PC-9 (cell line): ENCODE measurements at places on chromosomes 7 and 10.

DNA sequence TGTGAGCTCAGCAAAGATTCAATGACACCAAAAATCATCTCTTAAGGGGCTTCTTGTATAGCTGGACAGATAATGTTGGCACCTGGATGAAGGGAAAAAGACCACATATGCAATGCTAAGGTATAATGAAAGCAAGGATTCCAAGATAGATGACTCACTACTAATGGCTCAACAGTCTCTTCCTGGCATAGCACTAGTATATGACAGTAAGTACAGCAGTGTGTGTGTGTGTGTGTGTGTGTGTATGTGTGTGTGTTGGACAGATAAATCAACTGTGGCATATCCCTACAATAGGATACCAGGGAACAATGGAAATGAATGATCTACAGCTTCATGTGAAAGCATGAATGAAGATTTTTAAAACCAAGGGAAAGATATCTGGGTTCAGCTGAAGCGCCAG, 257.1 kb downstream of the SFMBT2 start:
- DNase-seq, result no peak
- H3K27me3 ChIP-seq, result peaks cover under 1% of the 10 kb centered on the region; the same call in 1 of the 2 replicates
- no peak overlapping the region for H3K4me3 ChIP-seq
- H3K36me3 ChIP-seq, result no peaks in the 10 kb centered on the region
- no peak overlapping the region for H3K27ac ChIP-seq

- no peak for DNase-seq
- H3K36me3 ChIP-seq, result no peaks in the 10 kb centered on the region
- H3K27me3 ChIP-seq, result no peaks in the 10 kb centered on the region
- no peaks in the 10 kb centered on the region for H3K4me1 ChIP-seq
- no peak overlapping the region for H3K27ac ChIP-seq
- no peak overlapping the region for H3K4me3 ChIP-seq
Observed at GRCh38 chr7:83442911-83443310, 206.0 kb downstream of the SEMA3E start.

GRCh38 chr10:77357611-77358310, 279.8 kb downstream of the KCNMA1 start:
- no peak overlapping the region for H3K27ac ChIP-seq
- H3K4me1 ChIP-seq, result peaks cover 18% of the 10 kb centered on the region
- no peak for DNase-seq
- no peaks in the 10 kb centered on the region for H3K27me3 ChIP-seq
- no peak overlapping the region for H3K4me3 ChIP-seq

GRCh38 chr7:116769546-116769945, 92.8 kb upstream of the CAPZA2 start:
- H3K27me3 ChIP-seq, result no peaks in the 10 kb centered on the region
- no peak for DNase-seq
- H3K4me1 ChIP-seq, result peaks cover 31% of the 10 kb centered on the region
- peaks cover 44% of the 10 kb centered on the region for H3K36me3 ChIP-seq

DNA sequence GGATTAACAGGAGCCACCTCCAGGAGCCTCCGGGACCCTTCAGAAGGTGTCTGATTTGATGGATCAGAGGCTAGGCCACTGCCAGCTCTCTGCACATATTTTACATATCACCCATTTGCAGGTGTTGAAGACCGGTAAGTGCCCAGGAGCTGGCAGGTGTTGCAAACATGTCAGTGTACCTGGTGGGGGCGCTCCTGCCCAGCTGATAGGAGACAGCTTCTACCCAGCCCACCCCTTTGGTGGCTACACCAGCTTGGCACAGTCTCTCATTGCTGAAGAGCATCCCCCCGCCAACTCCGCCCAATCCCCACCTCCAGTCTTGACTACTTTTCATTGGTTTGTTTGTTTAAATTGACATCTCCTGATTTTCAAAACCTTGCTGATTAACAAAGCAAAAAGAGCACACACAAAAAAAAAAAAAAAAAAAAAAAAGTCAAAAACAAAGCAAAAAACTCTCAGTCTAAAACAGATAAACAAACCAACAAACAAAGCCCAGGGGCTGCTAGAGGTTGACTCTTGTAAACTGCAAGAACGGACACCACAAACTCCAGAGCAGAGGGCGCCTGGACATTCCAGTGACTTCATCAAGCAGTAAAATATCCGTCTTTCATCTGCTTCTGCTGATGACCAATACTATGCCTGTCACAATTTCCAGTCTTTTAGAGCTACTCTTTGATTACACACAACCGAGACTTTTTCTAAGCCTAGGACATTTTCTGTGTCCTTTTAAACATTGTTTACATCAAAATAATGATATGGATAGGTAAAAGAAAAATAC, 275.3 kb downstream of the NRG3 start:
- no peaks in the 10 kb centered on the region for H3K4me1 ChIP-seq
- H3K36me3 ChIP-seq, result no peaks in the 10 kb centered on the region
- no peaks in the 10 kb centered on the region for H3K27me3 ChIP-seq
- DNase-seq, result no peak

DNA sequence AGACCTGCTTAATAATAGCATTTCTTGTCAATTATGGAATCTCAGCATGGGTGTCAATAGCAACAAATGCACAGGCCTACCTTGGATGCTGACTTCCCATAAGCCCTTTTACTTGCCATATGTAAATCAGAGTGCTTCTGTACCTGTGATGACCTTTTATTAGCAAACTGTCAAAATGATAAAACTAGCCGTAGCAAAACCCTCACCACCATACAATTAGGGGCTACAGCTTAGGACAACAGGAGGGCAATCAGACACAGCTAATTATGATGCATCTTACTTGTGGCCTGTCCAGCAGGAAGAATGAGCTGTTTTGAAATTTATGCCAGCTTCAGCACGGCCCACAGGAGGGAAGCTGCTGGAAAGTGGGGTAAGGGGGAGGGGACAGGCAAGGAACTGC, 201.6 kb downstream of the TAX1BP1 start:
- no peaks in the 10 kb centered on the region for H3K4me1 ChIP-seq
- H3K36me3 ChIP-seq, result no peaks in the 10 kb centered on the region
- no peak overlapping the region for H3K4me3 ChIP-seq
- H3K27ac ChIP-seq, result no peak overlapping the region
- no peak for DNase-seq

GRCh38 chr7:23888958-23889357, 178.9 kb downstream of the STK31 start:
- H3K4me1 ChIP-seq, result no peaks in the 10 kb centered on the region
- H3K36me3 ChIP-seq, result no peaks in the 10 kb centered on the region
- no peak overlapping the region for H3K4me3 ChIP-seq
- no peaks in the 10 kb centered on the region for H3K27me3 ChIP-seq
- no peak overlapping the region for H3K27ac ChIP-seq

DNA sequence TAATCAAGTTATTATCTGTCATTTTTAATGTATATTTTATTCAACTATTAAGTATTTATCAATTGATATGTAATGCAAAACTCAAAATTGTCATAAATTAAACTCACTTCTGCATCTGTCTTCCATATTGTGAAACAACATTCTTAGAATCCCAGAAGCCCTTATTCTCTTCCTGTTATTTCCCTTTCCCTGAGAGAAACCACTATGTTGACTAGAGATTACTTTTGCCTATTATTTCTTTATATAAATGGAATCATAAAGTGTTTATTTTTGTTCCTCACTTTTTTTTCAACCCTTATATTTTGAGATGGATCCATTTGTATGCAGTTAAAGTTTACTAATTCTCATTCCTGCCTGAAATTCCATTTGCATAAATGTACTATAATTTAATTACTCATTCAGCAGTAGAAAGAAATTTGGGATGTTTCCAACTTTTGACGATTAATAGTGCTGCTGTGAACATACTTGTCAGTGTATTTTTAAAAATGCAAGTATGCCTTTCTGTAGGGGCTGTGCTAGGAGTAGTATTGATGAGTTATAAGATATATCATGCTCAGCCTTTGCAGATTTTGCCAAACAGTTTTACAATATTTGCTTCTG, 211.2 kb downstream of the SEMA3D start:
- H3K4me3 ChIP-seq, result no peak overlapping the region
- no peaks in the 10 kb centered on the region for H3K27me3 ChIP-seq
- H3K36me3 ChIP-seq, result no peaks in the 10 kb centered on the region
- H3K4me1 ChIP-seq, result no peaks in the 10 kb centered on the region
- no peak overlapping the region for H3K27ac ChIP-seq
- no peak for DNase-seq

DNA sequence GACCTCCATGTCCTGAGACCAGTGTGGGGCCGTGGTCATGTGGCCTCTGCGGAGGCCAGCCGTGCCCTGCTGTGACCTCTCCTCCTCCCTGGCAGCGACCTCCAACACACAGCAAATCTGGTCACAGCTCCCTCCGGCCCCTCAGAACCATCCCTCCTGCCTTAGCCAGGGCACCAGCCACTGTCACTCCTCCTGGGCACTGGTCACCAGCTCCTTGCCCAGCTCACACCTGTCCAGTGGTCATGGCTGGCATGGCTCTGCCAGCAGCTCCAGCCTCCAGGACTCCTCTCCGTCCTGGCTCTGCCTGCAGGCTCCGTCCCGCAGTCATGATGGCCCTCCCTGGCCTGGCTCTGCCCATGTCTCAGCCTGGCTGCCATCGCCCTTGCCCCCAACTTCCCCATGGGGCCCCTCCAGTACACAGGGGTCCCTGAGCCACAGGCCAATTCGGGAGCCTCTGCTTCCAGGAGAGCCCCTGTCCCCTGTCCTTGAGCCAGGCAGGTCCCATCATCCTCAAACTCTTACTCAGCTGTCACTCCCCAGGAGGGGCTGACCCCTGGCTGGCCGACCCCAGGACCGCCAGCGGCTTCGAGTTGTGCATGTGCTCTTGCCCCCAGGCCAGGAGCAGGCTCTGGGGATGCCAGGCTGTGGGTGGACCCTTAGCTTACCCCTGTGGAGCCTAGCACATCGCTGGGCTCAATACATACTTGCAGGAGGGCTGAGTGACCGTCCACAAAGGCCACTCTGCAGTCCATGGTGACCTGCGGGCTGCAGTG, 92.5 kb downstream of the TCERG1L start:
- no peaks in the 10 kb centered on the region for H3K36me3 ChIP-seq
- no peaks in the 10 kb centered on the region for H3K4me1 ChIP-seq
- H3K4me3 ChIP-seq, result no peak overlapping the region
- H3K27ac ChIP-seq, result no peak overlapping the region
- DNase-seq, result no peak
